ENCODE measurements at places on chromosomes 3 and 15. TPM values are rescaled to one million over a fixed set of nuclear protein-coding genes. Genes with fewer than 3 reads are reported as not detected.

Gene GOLGA8G
- not detected for total RNA-seq

Gene GXYLT2
- total RNA-seq, result 46.4 TPM

Gene SOX2
- 0.29 TPM for total RNA-seq

GRCh38 chr15:68989541-68990230, 24.8 kb upstream of the NOX5 start:
- H3K36me3 ChIP-seq, result no peaks in the 10 kb centered on the region
- H3K27ac ChIP-seq, result no peak overlapping the region
- H3K4me3 ChIP-seq, result no peak overlapping the region
- H3K4me1 ChIP-seq, result no peaks in the 10 kb centered on the region
- H3K27me3 ChIP-seq, result no peaks in the 10 kb centered on the region

DNA sequence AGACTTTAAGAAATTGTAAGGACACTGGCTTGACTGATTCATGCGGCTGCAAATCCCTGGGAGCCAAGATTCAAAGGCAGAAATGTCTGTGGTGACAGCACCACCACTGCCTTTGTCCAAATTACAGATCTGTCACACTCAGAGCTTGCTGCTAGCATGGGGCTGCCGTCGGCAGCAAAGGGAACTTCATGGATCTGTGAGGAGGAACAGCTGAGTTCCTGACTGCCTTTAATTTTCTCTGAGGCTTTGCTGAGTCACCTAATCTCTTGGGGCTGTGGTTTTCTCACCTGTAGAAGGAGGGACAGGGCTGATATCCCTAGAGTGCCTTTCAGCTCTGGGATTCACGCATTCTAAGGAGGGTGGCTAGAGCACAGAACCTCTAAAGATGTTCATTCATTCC, 4.1 kb upstream of the PAK6 start:
- no peaks in the 10 kb centered on the region for H3K36me3 ChIP-seq
- no peak for DNase-seq
- no peak overlapping the region for H3K27ac ChIP-seq
- H3K27me3 ChIP-seq, result no peaks in the 10 kb centered on the region
- no peaks in the 10 kb centered on the region for H3K4me1 ChIP-seq
- H3K4me3 ChIP-seq, result no peak overlapping the region
